Esophagus muscularis mucosa (tissue), 4 donors: ENCODE measurements at places on chromosomes 13 and 19. TPM values are rescaled to one million over a fixed set of nuclear protein-coding genes. Genes with fewer than 3 reads are reported as not detected.

Gene ZNF610
- total RNA-seq, result 2.9 TPM

Gene HTR2A
- under 0.01 TPM for total RNA-seq

Gene ZNF324B
- 7.6 TPM for total RNA-seq

Gene SERP2
- 9.5 TPM for total RNA-seq

Gene PLD3
- 280 TPM for total RNA-seq

- no peak for DNase-seq
These were observed 10.5 kb upstream of the ELF1 start for GRCh38 chr13:41029629-41030028.

GRCh38 chr13:71806886-71807285 is 60.1 kb downstream of the DACH1 start:
- no peak for DNase-seq

DNA sequence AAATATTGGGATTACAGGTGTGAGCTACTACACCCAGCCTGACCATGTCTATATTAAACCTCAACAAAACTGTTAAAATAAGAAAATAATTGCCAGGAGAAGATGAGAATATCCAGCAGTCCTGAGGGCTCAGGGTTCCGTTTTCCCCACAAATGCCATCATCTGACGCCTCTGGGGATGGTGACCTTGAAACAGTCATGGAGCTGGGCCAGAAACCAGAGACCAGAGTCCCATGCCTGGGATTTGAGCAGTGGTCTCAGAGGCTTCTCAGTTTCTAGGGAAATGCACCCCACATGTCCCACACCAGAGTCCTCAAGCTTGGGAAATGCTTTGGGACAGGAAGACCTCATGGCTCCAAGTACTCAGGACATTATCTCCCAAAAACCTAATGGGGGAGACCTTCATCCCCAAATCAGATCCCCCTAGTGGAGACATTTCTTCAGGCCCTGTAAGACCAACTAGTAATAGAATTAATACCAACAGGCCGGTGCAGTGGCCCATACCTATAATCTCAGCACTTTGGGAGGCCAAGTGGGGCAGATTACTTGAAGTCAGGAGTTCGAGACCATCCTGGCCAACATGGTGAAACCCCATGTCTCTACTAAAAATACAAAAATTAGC is 2.9 kb upstream of the MAP1S start:
- DNase-seq, result no peak

- DNase-seq, result no peak
These were observed 1006.5 kb downstream of the DIAPH3 start for GRCh38 chr13:59157181-59157580.

DNA sequence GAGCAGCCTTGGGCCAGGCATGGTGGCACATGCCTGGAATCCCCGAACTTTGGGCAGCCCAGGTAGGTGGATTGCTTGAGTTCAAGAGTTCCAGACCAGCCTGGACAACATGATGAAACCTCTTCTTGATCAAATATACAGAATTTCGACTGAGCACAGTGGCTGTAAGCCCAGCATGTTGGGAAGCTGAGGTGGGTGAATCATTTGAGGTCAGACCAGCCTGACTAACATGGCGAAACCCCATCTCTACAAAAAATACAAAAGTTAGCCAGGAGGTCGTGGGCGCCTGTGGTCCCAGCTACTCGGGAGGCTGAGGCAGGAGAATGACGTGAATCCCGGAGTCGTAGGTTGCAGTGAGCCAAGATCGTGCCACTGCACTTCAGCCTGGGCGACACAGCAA is 8.0 kb upstream of the NLRP7 start:
- no peak for DNase-seq

GRCh38 chr19:2479556-2480194 is 3.7 kb downstream of the GADD45B start:
- DNase-seq, result no peak

GRCh38 chr13:21229241-21230024 is 53.0 kb downstream of the MRPL57 start:
- peak; percentile 47 for DNase-seq

DNA sequence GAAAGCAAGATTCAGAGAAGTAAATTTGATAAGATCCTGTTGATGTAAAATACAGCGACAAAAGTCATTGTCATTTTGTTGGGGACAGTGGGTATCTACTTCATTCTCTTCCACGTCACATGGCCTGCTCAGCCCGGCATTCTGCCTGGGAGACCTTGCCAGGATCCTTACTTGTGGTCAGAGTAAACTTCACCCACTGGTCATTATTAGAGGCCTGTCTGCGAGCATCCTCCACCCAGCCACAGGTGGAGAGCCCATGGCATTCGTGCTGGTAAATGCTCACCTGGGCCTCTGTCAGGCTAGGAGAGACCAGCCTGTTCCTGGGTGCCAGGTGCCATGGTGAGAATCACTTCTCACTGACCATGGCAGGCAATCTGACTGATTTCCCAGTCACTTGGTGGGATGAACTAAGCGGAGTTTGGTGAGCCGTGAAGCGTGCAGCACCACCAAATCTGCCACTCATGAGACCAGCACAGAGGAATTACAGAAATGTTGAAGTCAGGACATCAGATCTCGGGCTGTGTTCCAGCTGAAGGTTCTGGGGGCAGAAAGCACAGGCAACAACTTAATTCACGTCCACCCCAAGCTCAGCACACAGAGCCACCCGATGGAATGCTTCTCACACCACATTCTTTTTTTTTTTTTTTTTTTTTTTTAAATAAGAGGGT is 107.0 kb downstream of the SIPA1L3 start:
- DNase-seq, result no peak

- no peak for DNase-seq
These were observed 1.8 kb downstream of the MAB21L1 start for GRCh38 chr13:35474496-35475211.

DNA sequence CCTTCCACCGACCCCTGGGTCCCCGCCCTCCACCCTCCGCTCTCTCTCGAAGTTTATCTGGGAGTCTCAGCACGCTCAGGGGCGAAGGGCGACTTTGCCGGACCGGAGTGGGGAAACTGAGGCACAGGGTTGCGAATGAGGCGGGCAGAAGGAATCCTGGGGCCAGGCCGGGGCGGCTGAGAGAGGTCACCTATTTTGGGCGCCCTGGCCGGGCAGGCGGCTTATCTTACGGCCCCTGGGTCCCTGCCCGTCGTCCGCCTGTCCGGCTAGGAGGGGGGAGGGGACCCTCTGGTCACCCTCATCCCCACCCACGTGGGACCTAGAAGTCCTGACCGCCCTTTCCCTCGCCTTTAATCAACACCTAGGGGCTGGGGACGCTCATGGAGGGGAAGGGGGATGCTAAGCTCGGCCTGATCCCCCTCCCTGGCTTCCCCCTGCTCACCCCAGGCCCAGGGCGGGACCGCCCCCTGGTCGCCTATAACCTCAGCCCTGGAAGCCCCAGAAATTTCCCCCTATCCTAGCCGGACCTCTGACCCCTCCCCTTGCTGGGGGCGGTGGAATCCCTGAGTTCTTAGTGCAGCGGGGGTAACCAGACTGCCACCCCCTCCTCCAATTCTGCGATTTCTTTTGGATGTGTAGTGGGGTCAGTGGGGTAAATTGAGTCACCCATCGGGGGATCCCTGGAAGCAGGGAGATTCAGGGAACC is 556 bp downstream of the TRIP10 start:
- no peak for DNase-seq

GRCh38 chr13:51637852-51638215 is 53.6 kb downstream of the WDFY2 start:
- no peak for DNase-seq
